Body of pancreas (tissue), 4 donors: ENCODE measurements at places on chromosomes 4 and X. TPM values are rescaled to one million over a fixed set of nuclear protein-coding genes. Genes with fewer than 3 reads are reported as not detected.

GRCh38 chr4:179151770-179152169, 1709.5 kb upstream of the AGA start:
- DNase-seq = no peak

GRCh38 chr4:166293556-166293955, 420.5 kb downstream of the TLL1 start:
- no peak for DNase-seq

DNA sequence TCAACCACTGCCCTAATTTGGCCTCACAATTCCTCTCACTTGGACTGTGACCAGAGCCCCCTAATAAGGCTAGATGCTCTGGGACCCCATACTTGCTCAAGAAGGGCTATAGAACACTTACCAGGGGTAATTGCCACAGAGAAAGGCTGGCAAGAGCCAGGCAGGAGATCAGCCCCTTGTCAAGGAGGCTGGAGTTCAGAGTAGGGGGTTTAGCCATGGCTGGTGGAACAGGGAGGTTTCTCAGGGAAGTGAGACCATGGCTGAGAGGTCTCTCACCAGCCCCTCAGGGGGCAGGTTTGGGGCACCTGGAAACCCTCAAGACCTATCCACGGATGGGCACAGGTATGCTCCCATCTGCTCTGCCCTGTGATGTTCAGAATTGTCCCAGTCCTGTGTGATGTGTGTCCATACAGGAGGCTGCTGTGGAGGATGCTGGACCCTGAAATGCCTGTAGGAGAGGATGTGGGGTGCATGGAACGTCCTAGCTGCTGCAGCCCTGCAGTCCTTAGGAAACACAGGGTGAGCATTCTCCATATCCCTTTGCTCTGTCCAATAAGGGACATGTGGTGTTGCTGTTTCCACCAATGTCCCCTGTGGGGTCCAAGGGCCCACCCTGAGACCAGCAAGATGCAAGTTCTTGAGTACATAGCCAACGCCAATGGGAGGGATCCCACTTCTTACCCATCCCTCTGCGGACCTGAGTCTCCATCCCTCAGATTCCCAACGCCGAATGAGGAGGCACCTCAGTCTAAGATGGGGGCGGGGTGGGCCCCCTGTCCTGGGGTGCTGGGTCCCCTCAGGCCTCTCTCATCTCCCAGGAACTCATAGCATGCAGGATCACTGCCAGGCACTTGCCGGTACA, 16.4 kb upstream of the HSFX1 start:
- DNase-seq = no peak

Gene IGFBP7
- total RNA-seq = 758 TPM

DNA sequence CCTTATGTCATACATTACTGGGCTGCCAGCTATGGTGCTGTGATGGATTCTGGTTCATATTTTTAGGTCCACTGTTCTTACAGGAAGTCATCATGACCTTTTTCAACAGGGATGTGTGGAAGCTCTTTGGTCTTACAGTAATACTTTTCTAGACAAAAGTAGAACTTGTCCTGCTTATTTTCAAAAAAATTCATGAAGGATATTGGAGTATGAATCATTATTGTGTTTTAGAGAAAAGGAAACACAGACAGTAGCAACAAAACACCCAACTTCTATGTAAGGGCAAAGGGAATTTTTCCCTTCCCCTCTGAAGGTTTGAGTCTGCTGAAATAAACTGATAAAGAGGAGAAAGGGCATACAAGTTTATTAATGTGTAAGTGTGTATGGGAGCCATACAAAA, 54.7 kb upstream of the FAM9C start:
- no peak for DNase-seq

GRCh38 chr4:32199639-32200038, 1479.5 kb downstream of the PCDH7 start:
- no peak for DNase-seq

- no peak for DNase-seq
Measured at GRCh38 chr4:38145741-38146140, 185.5 kb downstream of the PTTG2 start.

Gene UBA1
- total RNA-seq = 70.8 TPM

DNA sequence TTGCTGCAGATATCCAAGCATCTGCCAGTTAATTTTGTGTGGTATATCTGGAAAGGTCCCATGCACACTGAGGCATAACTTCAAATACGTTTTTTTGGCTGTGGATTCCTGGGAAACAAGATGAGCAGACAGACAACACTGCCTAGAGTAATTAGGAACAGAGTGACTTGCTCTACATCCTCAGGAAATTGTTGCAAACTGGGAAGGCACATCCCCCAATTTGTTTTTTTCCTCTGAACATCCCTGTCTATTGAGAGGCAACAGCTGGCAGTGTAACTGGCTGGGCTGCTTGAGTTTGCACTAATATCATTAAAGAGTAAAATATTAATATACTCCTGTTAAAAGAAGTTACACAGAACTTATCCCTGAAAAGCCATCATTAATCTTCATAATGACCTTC, 207.7 kb upstream of the SLIT2 start:
- no peak for DNase-seq

DNA sequence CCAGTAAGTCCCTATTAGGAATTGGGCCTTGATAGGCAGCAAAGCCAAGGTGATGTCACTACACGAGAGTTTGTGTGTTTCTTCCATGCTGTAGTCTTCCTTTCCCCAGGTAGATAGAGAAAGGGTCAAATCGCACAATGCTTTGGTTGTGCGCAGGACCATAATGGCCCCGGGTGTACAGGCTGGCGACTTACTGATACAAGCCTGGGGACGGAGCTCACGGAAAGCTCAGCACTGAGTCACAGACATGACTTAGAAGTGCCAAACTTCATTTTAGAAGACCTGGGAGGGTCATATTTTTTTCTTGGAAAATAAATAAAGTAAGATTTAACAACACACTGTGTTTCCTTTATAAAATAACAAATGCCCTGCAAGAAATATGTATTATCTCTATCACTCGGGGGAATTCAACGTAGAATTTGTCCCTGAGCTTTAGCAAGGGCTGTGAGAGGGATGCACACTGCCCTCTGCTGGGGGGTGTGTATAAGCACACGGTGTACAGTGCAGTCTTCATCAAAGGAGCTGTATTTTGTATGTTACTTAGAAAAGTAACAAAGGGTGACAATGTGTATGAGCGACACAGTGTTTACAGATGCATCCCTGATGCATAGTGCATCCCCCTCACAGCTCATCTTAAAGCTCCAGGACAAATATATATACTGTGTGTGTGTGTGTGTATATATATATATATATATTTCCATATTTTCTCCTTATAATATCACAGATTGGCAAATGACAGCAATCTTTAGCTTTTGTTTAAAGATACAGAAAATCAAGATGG, 254.5 kb upstream of the VEGFC start:
- DNase-seq = peak; percentile 54

GRCh38 chr4:4496592-4497372, 45.1 kb downstream of the STX18 start:
- peak; percentile 12 for DNase-seq

Gene CPZ
- total RNA-seq = 0.66 TPM

DNA sequence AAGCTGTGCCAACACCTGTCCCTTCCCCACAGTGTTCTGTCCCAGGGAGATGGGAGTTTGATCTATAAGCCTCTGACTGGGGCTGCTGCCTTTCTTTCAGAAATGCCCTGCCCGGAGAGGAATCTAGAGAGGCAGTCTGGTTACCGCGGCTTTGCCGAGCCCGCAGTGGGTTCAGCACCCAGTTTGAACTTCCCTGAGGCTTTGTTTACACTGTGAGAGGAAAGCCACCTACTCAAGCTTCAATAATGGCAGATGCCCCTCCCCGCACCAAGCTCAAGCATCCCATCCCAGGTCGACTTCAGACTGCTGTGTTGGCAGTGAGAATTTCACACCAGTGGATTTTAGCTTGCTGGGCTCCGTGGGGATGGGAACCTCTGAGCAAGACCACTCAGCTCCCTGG, 33.3 kb upstream of the ARSJ start:
- no peak for DNase-seq

DNA sequence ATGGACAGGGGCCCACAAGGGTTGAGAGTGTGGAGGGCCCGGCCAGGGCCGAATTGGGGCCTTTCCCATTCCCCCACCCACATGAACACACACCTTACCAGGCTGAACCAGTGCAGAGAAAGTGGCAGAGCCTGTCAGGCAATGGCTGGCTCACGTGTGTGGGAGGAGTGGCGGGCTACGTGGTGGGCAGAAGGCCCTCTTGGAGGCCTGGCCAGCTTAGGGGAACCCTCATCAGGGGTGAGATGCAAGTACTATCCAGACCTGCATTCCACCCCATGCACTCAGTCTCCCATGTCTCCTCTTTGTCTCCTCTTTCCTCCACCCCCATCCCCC, 965 bp downstream of the TCEAL4 start:
- no peak for DNase-seq
